Kidney epithelial cell (primary cell): ENCODE measurements at places on chromosomes 2 and 18. TPM values are rescaled to one million over a fixed set of nuclear protein-coding genes. Genes with fewer than 3 reads are reported as not detected.

Gene ABCB11
- not detected in 2 replicates for total RNA-seq

Gene EN1
- not detected in 2 replicates for total RNA-seq

Gene SLC30A3
- 0.08 and 0.27 TPM in 2 replicates for total RNA-seq

Gene LIMS4
- total RNA-seq, result 4.5 and 4.9 TPM in 2 replicates

Gene SKOR2
- not detected in 2 replicates for total RNA-seq

Gene BOD1L2
- total RNA-seq, result not detected in 2 replicates

- DNase-seq, result no peak
Measured at GRCh38 chr2:224038049-224038829, 847 bp downstream of the SERPINE2 start.

DNA sequence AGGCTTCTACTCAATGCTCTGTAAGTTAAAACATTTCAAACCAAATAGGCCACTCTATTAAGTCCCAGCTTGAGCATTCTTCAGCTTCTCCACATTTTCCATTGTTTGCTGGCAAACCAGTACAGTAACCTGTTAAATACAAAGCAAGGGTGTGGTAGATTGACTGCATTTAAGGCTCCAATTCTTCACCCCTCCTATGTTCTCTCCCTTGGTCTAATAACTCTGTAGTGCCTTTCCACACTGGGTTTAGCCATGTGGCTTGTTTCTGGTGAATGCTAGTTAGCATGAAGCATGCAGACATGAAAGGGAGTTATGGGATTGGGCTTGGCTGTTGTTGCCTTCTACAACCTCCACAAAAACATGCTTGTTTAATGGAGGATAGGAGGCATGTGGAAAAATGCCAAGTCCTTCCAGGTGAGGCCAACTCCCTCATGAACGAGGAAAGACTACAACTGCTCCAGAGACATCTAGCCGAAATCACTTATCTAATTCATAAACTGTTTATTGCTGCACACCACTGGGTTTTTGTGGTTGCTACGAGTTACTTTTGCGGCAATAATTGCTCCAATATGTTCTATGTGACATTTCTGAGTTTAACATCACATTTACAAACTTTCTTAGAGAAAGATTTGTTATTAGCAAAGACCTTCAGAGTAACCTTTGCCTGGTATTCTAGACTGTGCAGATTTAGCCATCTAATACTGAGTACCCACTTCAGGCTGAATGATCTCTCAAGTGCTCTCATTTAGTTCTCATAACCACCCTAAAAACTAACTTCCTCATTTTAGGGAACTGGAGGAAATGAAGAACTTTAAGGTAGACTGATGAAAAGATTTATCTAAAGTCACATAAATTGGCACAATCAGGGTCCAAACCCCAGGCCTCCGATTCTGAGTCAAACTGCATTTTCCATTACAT lies 104.0 kb downstream of the SMAD2 start:
- DNase-seq, result no peak

GRCh38 chr2:180291060-180291459 lies 284.0 kb upstream of the CWC22 start:
- no peak for DNase-seq

- no peak for DNase-seq
Measured at GRCh38 chr18:30485078-30485477, 557.5 kb downstream of the DSC3 start.

GRCh38 chr2:231168460-231169139 lies 29.8 kb upstream of the ARMC9 start:
- no peak for DNase-seq

GRCh38 chr18:41128126-41128525 lies 826.9 kb upstream of the PIK3C3 start:
- DNase-seq, result no peak

DNA sequence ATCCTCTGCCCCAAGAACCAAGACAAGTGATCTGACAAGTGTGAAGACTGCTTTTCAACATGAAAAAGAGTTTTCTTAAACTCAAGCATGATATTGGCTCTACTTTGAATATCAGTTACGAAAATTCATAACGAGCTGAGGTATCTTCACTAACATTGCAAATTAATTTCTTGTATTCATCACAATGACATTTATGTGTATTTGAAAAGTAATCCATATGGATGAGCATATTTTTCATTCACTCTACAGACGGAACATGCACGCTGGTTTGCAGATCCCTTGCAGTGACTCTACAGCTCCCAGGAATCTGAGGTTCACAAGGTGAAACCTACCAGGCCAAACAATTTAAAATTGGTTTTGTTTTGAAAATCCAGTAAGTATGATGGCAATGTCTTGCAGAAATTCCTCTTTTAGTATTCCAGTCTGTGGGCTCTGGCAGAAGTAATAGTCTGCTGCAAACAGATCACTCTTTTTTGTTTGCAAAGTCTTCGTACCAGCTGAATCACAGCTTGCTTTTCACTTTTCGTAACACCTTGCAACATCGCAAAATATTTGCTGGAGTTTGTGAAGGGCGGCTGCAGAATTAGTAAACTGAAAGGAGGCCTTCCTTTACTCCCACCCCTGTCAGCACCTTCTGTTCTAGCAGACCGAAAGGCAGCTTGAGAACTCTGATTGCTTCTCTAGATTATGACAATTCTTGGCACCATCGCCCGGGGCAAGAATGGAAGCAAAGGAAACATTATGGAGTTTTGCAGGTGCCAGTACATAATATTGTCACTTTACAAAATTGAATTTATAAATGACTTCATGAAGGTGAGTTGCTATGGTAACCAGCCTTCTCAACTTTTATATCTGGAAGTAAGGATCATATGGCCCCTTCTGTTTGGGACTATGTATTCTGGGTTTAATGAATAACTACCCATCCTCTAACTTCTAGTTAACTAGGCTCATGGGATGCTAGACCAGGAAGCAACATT lies 168.7 kb downstream of the TMEM247 start:
- no peak for DNase-seq

GRCh38 chr2:190343536-190344275 lies at the start of gene INPP1:
TSS of gene INPP1 (plus strand) at chr2:190343589. CDS start at chr2:190360103, 16,514 bp downstream.
- no peak for DNase-seq

DNA sequence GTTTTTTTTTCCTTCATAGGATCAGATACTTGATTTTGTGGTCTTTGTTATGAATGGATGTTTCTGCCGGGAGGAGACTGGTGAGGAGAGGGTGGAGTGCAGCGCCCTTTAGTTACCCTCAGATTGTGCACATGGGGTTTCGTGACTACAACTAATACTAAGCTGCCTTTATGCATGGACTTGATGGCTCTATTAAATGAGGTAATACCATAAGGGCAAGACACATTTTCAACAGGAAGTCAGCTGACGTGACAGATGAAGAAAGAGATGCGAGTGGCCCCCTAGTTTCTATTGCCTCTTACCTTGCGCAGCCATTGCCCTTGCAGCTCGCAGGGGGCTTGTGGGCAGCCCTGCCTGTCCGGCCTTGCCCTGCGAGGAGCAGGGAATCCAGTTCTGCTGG lies 24.4 kb downstream of the ZNF407 start:
- no peak for DNase-seq

- no peak for DNase-seq
Measured at GRCh38 chr2:191150600-191151330, at the start of gene STAT4. TSS of gene STAT4 (minus strand) at chr2:191150994. CDS start at chr2:191148203, 2,791 bp downstream.

GRCh38 chr2:81249152-81249551 lies 944.6 kb upstream of the LRRTM1 start:
- no peak for DNase-seq

- peak; percentile 18 for DNase-seq
Measured at GRCh38 chr2:233964581-233964980, 47.4 kb downstream of the TRPM8 start.

GRCh38 chr2:239973386-239973785 lies 51.8 kb downstream of the NDUFA10 start:
- DNase-seq, result no peak

DNA sequence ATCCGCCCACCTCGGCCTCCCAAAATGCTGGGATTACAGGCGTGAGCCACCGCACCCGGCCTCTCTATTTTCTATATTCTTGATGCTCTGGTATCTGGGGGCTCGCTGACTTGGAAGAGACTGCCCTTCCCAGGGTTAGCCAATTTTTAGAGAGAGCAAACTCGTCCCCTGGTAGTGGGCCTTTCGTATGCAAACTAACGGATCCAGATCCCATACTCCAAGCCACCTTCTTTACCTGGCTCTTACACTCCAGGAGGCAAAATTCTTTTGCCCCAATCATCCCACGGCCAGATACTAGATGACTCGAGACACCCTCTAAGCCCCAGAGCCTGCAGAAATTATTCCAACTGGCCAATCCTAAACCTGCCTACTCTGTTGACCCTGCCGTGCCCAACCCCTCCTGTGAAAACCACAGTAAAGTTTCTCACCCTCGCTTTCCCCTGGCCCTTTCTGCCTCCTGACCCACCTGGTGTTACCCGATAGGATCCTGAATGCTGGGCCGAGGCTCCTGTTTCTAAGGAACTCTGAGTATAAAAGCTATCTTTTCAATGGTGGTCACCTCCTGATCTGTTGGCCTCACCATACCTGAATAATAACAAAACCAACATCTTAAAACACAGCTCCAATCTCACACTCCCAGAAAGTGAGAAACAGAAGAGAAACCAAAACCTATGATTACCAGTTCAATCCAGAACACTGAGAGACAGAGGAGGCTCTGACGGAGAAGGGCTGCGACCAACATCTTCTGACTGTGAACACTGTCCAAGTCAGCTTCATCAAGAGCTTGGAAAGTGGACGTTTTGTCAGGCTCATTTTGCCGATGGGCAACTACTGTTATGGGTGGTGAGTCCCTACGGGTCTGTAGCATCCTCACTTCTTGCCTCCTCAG lies 57.6 kb upstream of the ZNF532 start:
- DNase-seq, result no peak

DNA sequence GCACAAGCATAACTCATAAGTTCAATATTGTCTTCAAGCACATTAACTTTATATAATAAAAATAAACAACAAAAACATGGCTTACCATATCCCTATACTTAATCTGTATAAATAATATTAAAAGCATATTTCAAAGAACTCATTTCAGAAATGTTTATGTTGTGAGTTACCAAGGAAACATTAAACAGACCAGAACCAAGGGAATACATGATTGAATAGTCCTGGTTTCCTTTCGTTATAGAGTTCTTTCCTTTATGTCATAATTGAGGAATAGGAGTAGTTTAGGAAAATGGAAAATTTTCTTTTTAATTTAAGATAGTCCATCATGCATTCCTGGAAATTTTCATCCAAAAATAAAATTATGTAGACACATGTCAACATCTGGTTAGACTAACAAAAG lies 343.0 kb downstream of the ERBB4 start:
- no peak for DNase-seq

DNA sequence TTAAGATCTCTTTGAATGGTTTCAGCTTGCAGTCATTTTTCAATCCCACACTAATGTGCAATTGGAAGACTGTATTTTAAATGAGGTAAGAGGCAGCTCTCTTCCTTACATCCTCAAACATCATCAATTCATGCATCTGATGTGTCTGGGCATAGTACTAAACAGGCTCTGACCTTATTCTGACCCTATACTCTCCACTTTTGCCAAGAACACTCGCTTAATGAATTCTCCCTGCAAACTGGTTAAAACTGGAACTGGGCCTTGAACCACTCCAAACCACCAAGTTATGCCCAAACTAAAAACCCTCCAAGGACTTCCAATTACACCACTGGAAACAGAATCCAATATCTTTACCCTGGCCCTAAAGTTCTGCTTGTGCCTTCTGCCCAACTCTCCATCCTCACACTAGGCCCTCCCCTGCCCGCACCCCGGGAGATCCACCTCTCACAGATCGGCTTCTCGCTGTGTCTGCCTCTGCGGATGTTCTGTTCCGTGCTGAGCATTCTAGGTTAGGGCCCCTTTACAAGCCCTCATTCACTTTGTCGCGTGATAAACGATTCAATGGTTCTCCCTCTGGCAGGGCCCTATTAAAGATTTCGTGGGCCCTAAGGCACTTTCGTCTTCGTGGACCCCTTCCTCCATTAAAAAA lies 1.2 kb downstream of the M1AP start:
- no peak for DNase-seq

DNA sequence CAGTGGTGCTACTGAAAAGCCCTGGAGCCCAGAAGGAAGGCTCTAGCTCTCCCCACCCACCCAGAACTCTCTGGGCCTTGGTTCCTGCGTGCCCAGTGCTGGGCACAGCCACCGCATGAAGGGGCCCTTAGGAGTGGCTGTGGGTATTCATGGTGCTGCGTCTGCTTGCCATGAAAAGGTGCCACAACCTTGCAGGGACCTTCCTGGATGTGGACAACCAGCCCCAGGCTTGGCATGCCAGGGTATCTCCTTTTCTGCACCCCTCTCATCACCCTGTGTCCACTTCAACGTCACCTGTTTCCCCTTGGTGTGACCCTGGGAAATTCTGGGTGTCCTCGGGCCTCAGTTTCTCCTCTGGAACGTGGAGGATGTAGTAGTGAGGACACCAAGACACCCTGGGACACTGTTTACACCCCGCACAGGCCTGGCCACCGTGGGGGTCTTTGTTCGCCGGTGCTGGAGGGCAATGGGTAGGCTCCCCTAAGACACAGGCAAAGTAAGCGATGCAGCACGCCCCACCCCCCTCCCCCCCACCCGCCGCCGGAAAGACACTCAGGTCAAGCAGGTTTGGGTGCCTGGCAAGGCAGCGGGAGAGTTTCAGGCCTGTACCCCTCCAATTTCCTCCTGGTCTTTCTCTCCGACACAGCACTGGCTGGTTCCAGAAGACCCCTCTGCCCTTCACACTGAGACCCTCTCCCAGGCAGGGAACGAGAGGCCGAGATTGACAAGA lies 34.8 kb upstream of the TAF1B start:
- no peak for DNase-seq

- DNase-seq, result no peak
Measured at GRCh38 chr2:64781711-64782390, 128.1 kb upstream of the SERTAD2 start.

DNA sequence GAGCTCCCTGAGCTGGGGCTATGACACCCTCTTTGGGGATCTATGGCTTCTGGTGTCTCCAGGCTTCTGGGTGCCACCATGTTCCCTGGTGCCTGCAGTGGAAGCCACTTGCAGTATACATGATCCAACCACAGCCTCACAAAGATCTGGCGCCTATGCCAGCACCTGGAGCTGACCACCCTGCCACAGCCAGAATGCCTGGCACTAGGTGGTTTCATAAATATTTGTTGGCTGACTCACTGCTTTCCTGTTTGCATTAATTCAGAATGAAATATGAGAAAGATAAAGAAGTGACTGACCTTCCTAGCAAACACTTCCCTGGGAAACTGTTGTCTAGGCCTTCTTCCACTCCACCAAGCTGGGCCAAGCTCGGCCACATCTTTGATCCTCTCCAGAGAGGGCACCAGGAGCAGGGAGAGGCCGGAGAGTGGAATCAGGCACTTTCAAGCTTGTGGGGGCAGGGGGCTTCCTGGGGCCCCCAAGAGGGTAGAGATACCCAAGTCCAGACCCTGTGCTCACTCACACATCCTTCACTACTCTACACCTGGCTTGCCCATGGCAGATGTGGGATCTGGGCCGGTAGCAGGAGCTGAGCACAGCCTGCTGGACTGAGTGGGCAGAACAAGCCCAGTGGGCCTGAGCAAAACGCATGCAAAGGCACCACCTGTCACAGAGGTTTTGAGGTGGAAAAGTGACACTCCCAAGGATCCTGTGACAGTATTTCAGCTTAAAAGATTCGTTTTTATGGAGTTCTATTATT lies 565.7 kb downstream of the SLC4A3 start:
- DNase-seq, result peak; percentile 23

- no peak for DNase-seq
Measured at GRCh38 chr2:185335879-185336278, 402.7 kb upstream of the FSIP2 start.

- no peak for DNase-seq
Measured at GRCh38 chr2:98459496-98460175, 15.0 kb downstream of the INPP4A start.

GRCh38 chr2:120195553-120195952 lies 27.6 kb downstream of the TMEM185B start:
- no peak for DNase-seq
